ENCODE measurements at places on chromosomes 1 and 21. TPM values are rescaled to one million over a fixed set of nuclear protein-coding genes. Genes with fewer than 3 reads are reported as not detected.

The MFN2 gene
- 70.8 TPM for total RNA-seq

The ABCD3 gene
- 80.7 TPM for total RNA-seq

The ITGB2 gene
- 52.9 TPM for total RNA-seq

The SESN2 gene
- total RNA-seq: 3.3 TPM

The CLCA4 gene
- total RNA-seq: 0.09 TPM

The TMED5 gene
- total RNA-seq: 132 TPM

The LENEP gene
- 0.89 TPM for total RNA-seq

The AADACL4 gene
- total RNA-seq: not detected

The S100A1 gene
- not detected for total RNA-seq

The RUNX3 gene
- total RNA-seq: 1.7 TPM

The RPE65 gene
- 0.09 TPM for total RNA-seq

The LSM10 gene
- 42.6 TPM for total RNA-seq

The TMEM269 gene
- 0.09 TPM for total RNA-seq

The GPX7 gene
- total RNA-seq: 7.3 TPM

The NRAS gene
- total RNA-seq: 43.3 TPM

The MYCL gene
- 7.8 TPM for total RNA-seq

The RBM11 gene
- total RNA-seq: 2.8 TPM

The PTGFR gene
- 1.2 TPM for total RNA-seq

The FNDC5 gene
- 5.3 TPM for total RNA-seq

The NBPF4 gene
- total RNA-seq: not detected

The ASTN1 gene
- 0.09 TPM for total RNA-seq

The ZNF697 gene
- 6.1 TPM for total RNA-seq

The TTC22 gene
- 6.6 TPM for total RNA-seq

The DNASE2B gene
- 1.3 TPM for total RNA-seq

The DUSP12 gene
- 60.1 TPM for total RNA-seq

The LCE1E gene
- total RNA-seq: not detected

The CELA3B gene
- not detected for total RNA-seq

The LCE3D gene
- total RNA-seq: not detected

The DCST1 gene
- not detected for total RNA-seq

The LIN28A gene
- 0.80 TPM for total RNA-seq

The RXFP4 gene
- total RNA-seq: not detected

The CAMTA1 gene
- total RNA-seq: 48.1 TPM

The FAM110D gene
- total RNA-seq: 3.2 TPM

The ECE1 gene
- total RNA-seq: 105 TPM

The ADAMTS4 gene
- 18.8 TPM for total RNA-seq

The POGZ gene
- total RNA-seq: 59.7 TPM

The VAMP3 gene
- total RNA-seq: 146 TPM
